ENCODE measurements at places on chromosomes 12 and 14. TPM values are rescaled to one million over a fixed set of nuclear protein-coding genes. Genes with fewer than 3 reads are reported as not detected.

- H3K36me3 ChIP-seq: no peaks in the 10 kb centered on the region
- no peaks in the 10 kb centered on the region for H3K27me3 ChIP-seq
- peaks cover 18% of the 10 kb centered on the region for H3K4me1 ChIP-seq
- H3K4me3 ChIP-seq: no peak overlapping the region
- H3K27ac ChIP-seq: no peak overlapping the region
These were observed 68.2 kb upstream of the BDKRB2 start for GRCh38 chr14:96136371-96137005.

ASB2 gene
- not detected for total RNA-seq

VRTN gene
- total RNA-seq: not detected

GRCh38 chr14:29927376-29928116 lies at the start of gene PRKD1:
PRKD1 (minus strand) TSS chr14:29927847.
- H3K27me3 ChIP-seq: no peaks in the 10 kb centered on the region
- H3K4me3 ChIP-seq: peak within 1 kb of the TSS; percentile 95

ADAM21 gene
- 0.97 TPM for total RNA-seq

BCL7A gene
- 4.2 TPM for total RNA-seq

GRCh38 chr14:61753631-61754030 lies 8.6 kb upstream of the SNAPC1 start:
- peaks cover 35% of the 10 kb centered on the region for H3K36me3 ChIP-seq
- H3K27me3 ChIP-seq: no peaks in the 10 kb centered on the region
- peak; percentile 58 for DNase-seq
- H3K27ac ChIP-seq: peak overlapping the region; percentile 75
- peaks cover 64% of the 10 kb centered on the region for H3K4me1 ChIP-seq

DNA sequence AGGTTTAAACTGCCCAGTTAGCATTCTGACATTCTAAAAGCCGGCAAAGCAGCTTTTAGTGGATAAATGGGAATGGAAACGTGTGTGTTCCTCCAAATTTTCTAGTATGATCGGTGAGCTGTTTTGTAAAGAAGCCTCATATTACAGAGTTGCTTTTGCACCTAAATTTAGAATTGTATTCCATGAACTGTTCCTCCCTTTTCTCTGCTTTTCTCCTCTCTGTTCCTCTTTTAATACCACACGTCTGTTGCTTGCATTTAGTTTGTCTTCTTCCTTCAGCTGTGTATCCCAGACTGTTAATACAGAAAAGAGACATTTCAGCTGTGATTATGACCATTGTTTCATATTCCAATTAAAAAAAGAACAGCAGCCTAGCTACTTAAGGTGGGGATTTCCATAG lies 10.7 kb downstream of the DYRK2 start:
- H3K27me3 ChIP-seq: no peaks in the 10 kb centered on the region
- H3K4me3 ChIP-seq: no peak overlapping the region
- H3K4me1 ChIP-seq: peaks cover 43% of the 10 kb centered on the region
- peaks cover 18% of the 10 kb centered on the region for H3K36me3 ChIP-seq

- DNase-seq: no peak
- no peak overlapping the region for H3K27ac ChIP-seq
- H3K27me3 ChIP-seq: no peaks in the 10 kb centered on the region
- H3K4me3 ChIP-seq: no peak overlapping the region
- H3K4me1 ChIP-seq: no peaks in the 10 kb centered on the region
These were observed 10.1 kb downstream of the PSMB5 start for GRCh38 chr14:23024612-23025075.

TEX22 gene
- 0.43 TPM for total RNA-seq

DNA sequence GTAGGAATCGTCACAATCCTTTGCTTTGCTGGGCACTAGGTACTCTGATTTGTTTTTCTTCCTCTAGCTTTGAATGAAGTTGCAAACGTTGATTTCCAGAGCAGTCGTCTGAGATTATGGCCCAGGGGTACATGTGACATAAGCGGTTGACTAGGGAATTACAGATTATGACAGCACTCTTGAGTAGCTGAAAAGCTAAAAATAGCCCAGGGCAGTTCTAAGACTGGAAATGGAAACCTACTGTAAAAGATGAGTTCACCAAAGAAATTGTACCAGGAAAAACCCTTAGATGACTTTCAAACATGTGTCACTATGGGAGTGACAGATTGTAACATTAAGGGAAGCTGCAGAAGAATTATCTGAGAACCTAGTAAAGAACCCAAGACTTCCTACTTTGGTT lies 108.5 kb downstream of the ANO6 start:
- H3K4me1 ChIP-seq: no peaks in the 10 kb centered on the region
- peak overlapping the region; percentile 31 for H3K27ac ChIP-seq
- DNase-seq: peak; percentile 67
- H3K4me3 ChIP-seq: no peak overlapping the region

DIO2 gene
- total RNA-seq: 31.5 TPM

SPTSSA gene
- total RNA-seq: 11.5 TPM

GRCh38 chr14:101525640-101526527 lies 35.4 kb upstream of the DIO3 start:
- no peaks in the 10 kb centered on the region for H3K36me3 ChIP-seq
- no peaks in the 10 kb centered on the region for H3K4me1 ChIP-seq
- no peak overlapping the region for H3K27ac ChIP-seq
- DNase-seq: no peak

ENDOU gene
- total RNA-seq: not detected

DNA sequence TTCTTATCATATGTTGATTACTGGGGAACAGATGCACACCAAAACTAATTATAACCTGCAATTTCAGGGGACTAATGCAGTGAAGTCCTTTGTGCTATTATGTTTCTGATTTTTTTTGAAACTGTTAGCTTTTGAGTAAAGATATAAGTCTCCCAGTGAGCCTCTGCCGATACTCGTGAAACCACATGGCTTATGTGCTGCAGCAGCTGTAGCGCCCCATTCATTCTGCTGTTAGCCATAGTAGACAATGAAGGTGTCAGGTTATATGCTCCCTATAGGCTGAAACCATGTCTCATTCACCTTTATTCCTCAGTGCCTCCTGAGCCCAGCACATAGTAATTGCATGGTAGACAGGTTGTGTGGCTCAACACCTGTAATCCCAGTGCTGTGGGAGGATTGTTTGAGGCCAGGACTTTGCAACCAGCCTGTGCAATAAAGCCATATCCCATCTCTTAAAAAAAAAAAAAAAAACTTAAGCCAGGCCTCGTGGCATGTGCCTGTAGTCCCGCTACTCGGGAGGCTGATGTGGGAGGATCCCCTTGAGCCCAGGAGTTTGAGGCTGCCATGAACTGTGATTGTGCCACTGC lies 25.0 kb downstream of the GOLGA5 start:
- peaks cover 81% of the 10 kb centered on the region for H3K36me3 ChIP-seq
- H3K4me3 ChIP-seq: no peak overlapping the region
- DNase-seq: no peak
- no peaks in the 10 kb centered on the region for H3K4me1 ChIP-seq

DNA sequence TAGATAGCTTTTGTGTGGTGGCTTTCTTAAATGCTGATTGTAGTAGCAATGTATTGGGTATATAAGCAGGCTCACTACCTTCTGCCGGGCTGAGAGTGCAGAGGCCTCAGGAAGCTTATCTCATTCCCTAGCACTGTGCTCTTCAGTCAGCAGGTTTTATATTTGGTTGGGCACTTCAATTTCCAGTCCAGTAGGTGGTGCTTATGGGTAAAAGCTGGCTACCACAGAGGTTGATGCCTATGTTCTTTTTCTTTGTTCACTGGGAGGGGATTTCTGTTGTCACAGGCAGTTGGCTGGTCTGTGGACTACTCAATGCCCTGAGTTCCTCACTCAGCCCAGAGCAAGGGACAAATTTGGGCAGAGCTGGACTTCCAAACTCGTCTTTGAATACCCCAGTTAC lies 43.0 kb upstream of the GLIPR1 start:
- no peak overlapping the region for H3K4me3 ChIP-seq
- H3K4me1 ChIP-seq: peaks cover 27% of the 10 kb centered on the region
- peak; percentile 54 for DNase-seq
- no peaks in the 10 kb centered on the region for H3K27me3 ChIP-seq
- H3K27ac ChIP-seq: no peak overlapping the region

- no peak overlapping the region for H3K27ac ChIP-seq
- no peaks in the 10 kb centered on the region for H3K4me1 ChIP-seq
- no peaks in the 10 kb centered on the region for H3K27me3 ChIP-seq
These were observed 35.5 kb downstream of the GPHB5 start for GRCh38 chr14:63282997-63283883.

GRCh38 chr12:42482041-42482747 lies 107.4 kb downstream of the PRICKLE1 start:
- DNase-seq: peak; percentile 56
- H3K27ac ChIP-seq: peak overlapping the region; percentile 44
- H3K4me3 ChIP-seq: peak overlapping the region; percentile 89
- no peaks in the 10 kb centered on the region for H3K36me3 ChIP-seq

- H3K27me3 ChIP-seq: no peaks in the 10 kb centered on the region
- no peak for DNase-seq
- H3K4me3 ChIP-seq: no peak overlapping the region
- H3K27ac ChIP-seq: no peak overlapping the region
These were observed 1111.1 kb downstream of the BCL11B start for GRCh38 chr14:98160901-98161300.

PDZRN4 gene
- not detected for total RNA-seq

EXD2 gene
- total RNA-seq: 10.9 TPM

DNA sequence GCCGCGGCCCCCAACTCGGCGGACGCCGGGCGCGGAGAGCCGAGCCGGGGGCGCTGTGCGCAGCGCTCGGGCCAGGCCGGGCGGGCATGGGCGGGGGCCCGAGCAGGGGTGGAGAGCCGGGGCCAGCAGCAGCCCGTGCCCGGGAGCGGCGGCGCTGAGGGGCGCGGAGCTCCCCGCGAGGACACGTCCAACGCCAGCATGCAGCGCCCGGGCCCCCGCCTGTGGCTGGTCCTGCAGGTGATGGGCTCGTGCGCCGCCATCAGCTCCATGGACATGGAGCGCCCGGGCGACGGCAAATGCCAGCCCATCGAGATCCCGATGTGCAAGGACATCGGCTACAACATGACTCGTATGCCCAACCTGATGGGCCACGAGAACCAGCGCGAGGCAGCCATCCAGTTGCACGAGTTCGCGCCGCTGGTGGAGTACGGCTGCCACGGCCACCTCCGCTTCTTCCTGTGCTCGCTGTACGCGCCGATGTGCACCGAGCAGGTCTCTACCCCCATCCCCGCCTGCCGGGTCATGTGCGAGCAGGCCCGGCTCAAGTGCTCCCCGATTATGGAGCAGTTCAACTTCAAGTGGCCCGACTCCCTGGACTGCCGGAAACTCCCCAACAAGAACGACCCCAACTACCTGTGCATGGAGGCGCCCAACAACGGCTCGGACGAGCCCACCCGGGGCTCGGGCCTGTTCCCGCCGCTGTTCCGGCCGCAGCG lies 639 bp downstream of the FZD10 start:
- peak overlapping the region; percentile 57 for H3K4me3 ChIP-seq
- no peak for DNase-seq
- no peaks in the 10 kb centered on the region for H3K36me3 ChIP-seq
- no peaks in the 10 kb centered on the region for H3K4me1 ChIP-seq
